ENCODE measurements at places on chromosomes 16 and 17.

DNA sequence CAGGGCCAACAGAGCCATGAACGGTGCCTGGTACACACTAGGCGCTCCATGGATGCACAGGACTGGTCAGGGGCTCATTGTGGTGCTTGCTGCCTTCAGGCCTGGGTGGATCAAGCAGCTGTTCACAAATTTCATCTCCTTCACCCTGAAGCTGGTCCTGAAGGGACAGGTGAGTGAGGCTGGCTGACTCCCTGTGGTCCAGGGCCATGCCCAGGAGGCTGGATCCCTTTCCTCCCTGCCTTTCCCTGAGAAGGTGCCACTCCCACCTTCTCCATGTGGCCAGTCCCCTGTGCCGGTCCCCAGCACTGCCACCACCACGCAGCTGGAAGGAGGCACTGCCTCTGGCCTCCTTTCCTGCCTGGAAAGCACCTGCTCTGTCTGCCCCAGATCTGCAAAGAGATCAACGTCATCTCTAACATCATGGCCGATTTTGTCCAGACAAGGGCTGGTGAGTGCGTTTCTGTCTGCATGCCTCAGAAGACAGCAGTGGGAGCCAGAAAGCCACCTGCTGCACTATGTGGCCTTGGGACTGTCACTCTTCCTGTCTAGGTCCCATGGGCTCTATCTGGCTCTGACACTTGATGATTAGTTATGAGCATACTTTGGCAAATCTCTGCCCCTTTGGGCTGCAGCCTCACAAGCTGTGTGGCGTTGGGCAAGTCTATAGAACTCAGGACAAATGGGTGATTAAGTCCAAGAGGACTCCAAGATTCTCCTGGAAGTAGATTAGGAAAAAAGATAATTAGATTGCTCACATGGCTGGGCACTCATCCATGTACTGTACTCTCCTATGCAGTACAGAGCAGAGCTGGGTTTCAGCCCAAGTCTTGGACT is 9.4 kb downstream of the CETP start:
- DNase-seq: no peak

- no peak for DNase-seq
These were observed 6.6 kb downstream of the CAPN15 start for GRCh38 chr16:534135-534534.

DNA sequence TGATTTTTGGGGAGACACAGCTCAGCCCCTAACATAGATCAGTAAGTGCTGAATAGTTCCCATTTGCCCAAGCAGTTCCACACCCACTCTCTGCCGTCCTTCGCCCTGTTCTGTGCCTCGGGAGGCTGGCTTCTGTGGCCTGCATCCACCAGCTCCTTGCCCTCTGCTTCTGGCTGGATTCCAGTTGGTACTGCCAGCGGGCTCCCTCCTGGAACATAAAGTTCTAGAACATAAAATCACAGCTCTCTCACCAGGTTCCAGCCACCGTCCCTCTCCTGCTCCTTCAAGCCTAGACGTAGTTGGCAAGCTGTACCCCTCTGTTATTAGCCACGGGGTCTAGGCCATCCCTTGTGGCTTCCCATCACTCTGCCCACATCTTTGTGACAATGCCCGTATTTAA is 3.9 kb upstream of the MRPS23 start:
- DNase-seq: no peak

- no peak for DNase-seq
These were observed 34.7 kb upstream of the NAT9 start for GRCh38 chr17:74810699-74811485.

- no peak for DNase-seq
These were observed 5.5 kb upstream of the CBFA2T3 start for GRCh38 chr16:88982286-88983084.

DNA sequence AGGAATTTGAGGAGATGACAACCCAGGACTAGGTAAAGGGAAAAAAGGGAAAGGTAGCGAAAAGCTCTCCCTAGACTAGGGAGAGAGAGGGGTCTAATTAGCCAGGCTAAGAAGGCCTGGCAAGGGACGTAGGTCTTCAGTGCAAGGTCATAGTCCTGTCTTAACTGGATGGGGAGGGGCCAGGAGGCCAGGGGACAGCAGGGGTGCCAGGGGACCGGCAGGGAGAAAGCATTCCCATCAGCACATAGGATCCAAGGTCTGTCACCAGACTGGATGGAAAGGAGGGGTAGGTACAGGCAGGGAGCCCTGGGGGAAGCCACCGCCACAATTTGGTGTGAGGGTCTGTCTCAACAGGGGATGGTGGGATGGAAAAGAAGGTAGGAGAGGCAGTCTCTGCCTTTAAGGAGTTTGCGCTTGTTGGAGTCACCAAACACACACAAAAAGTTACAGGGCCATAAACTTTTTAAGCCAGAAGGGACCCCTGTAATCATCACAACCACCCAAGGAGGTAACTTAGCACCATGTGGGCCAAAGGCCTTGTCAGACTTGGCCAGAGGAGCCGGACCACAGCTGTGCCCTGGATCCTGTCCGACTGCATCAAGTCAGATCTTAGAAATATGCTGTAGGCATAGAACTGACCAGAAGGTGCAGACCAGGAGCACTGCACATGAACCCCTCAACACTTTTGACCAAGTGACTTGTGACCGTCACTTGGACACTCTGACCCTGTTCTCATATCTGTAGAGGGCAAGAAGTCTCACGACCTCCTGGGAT is 10.0 kb downstream of the AXIN2 start:
- no peak for DNase-seq

GRCh38 chr17:17356931-17357270 is 53.7 kb downstream of the NT5M start:
- no peak for DNase-seq

- DNase-seq: no peak
These were observed 41.1 kb upstream of the FAAP100 start for GRCh38 chr17:81593105-81593871.

GRCh38 chr17:82435103-82435502 is 15.4 kb downstream of the CYBC1 start:
- DNase-seq: no peak

DNA sequence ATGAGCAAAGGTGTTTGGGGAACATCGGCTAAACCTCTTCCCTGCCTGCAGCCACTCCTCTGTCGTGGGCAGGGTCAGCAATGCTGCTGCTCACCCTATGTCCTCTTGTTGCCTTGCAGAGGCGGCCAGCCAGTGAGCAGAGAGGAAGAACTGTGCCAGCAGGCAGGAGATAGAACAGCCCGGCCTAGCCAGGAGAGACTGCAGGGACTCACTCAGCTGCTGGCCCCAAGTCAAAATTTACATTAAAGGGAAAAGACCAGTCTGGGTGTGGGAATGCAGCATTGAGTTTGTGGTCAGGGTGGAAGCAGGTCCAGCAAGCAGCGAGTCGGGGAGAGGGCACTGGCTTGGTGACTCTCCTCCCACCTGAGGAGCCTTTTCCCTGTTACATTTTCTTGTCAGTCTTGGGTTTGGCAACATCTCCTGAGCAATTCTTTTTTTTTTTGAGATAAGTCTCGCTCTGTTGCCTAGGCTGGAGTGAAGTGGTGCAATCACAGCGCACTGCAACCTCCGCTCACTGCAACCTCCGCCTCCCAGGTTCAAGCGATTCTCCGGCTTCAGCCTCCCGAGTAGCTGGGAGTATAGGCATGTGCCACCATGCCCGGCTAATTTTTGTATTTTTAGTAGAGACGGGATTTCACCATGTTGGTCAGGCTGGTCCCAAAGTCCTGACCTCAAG is 22.7 kb downstream of the LIG3 start:
- no peak for DNase-seq

DNA sequence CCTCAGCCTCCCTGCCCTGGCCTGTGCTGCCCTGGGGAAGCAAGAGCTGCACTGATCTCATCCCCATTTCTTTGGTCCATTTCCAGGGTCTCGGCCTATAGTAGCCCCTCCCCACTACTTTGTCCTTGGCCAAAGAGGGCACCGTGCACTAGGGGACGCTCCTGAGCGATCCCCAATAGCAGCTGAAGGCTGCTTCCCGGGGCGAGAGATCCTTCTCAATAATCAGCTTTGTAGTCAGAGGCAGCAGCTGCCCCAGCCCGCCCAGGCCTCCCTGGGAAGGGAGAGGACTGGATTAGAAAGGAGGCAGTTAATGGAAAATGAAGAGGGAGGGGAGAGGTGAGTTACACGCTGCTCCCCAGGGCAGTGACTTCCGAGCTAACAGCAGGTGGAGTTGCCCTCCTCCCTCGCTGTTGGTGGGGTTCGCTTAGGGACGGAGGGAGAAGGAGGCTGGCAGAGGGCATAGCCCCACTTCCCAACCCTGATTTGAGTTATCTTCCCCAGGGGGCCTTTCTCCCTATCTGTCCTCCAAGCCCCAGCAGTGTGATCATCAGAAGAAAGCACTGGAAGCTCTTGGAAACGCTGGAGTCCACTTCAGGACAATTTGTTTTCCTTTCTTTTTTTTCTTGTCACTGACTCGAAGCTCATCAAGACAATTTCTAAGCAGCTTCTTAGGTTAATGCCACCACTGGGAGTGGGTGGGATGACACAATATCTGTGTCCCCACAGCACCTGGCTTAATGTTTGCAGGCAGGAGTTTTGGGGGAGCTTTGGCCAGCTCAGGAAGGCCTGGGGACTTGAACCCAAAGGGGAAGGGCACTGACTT is 2.6 kb downstream of the MXRA7 start:
- DNase-seq: no peak

DNA sequence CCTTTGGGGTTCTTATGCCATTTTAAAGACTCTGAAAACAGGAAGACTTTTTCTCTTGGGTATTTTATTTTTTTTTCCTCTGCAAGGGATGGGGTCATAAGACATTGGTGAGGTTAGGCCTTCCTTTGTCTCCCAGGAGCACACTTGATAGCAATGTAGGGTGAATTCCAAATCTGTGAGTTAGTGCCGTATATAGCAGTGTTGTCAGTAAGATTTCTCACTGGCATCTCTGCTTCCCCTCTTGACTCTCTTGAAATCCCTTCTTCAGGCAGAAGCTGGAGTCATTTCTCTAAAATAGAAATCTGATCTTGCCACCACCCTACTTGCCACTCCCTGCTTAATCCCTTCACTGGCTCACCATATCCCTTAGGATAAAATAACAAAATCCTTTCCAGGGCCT is 529.7 kb downstream of the WWOX start:
- DNase-seq: no peak

DNA sequence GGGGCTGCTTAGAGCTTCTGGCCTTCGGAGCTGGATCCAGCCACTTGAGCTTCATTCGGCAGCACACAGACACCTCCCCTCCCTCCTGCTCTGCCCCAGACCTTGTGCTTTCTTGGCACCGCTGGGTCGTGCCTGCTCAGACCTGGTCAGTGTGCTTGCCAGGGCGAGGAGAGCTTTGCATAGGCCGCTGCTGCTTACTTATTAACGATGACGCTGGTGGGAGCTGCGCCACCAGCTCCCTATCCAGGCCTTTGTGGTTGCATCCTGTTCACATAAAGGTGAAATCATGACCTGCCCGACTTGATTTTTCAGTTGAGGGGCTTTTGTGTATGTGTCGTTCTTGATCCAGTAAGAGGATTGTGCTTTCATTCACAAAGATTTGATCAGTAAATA is 101.1 kb downstream of the MSI2 start:
- peak; percentile 16 for DNase-seq

GRCh38 chr17:50953831-50954601 is 87.9 kb upstream of the TOB1 start:
- DNase-seq: peak; percentile 91

DNA sequence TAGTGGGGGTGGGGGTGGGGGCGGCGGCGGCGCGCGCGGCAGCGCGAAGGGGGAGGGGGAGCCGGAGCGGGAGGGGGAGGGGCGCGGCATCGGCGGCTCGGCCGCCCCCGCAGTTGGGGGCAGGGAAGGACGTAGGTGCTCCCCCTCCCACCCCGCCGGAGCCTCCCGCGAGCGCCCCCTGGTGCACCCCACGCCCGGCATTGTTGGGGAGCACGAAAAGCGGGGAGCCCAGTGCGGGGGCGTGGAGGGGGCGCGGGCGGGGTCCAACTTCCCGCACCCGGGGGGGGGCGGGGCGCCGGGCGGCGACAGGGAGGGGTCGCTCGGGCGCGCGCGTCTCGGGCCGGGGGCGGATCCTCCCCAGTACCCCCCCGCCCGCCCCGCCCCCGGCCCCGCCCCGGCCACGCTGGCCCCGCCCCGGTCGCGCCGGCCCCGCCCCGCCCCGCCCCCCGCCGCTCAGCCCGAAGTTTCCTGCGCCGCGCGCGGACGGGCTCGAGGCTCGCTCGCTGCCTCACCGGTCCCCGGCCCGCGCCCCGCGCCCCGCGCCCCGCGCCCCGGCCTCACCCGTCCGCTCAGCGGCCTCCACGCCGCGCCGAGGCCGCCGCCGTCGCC is at the start of gene CACNA1H:
TSS of gene CACNA1H (plus strand) at position 456 of the 609 bp plus-strand sequence. CDS start 632 bp downstream, outside the sequence.
- DNase-seq: no peak

GRCh38 chr16:72108353-72109102 is 14.9 kb downstream of the DHX38 start:
- DNase-seq: no peak

- DNase-seq: no peak
These were observed 17.1 kb upstream of the PHB1 start for GRCh38 chr17:49431743-49432142.

DNA sequence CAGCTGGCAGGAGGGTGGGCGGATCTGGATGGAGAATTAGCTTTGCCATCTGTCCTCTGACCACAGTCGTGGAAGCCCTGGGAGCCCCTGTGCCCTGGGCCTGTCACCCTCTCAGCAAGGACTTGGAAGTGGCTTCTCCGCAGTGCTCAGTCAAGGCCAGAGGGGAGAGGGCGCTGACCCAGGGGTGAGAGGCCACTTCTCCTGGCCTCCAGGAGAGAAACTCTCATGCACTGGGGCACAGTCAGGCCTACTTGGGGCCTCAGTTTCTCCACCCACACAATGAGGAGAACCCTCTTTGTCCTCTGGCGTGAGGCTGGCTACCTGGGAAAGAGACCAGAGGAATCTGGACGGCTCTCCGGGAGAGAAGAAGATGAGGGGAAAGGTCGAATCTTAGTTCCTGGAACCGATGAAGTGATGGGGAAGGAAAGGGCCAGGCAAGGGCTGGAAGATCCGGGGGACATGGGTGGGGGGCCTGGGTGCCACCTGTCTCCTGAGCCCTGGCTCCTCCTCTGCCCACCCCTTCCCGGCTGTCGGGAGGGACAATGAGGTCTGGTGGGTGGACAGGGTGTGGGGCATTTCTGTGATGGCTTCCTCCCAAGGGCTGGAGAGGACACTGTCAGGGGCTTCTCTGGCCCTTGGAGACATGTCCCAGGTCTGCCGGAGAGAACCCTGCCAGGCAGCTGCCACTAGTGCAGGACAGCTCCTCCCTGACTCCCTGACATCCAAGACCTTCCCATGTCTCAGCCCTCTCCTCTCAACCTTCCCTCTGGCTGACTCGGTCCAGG is 9.0 kb upstream of the ARHGAP27 start:
- no peak for DNase-seq

DNA sequence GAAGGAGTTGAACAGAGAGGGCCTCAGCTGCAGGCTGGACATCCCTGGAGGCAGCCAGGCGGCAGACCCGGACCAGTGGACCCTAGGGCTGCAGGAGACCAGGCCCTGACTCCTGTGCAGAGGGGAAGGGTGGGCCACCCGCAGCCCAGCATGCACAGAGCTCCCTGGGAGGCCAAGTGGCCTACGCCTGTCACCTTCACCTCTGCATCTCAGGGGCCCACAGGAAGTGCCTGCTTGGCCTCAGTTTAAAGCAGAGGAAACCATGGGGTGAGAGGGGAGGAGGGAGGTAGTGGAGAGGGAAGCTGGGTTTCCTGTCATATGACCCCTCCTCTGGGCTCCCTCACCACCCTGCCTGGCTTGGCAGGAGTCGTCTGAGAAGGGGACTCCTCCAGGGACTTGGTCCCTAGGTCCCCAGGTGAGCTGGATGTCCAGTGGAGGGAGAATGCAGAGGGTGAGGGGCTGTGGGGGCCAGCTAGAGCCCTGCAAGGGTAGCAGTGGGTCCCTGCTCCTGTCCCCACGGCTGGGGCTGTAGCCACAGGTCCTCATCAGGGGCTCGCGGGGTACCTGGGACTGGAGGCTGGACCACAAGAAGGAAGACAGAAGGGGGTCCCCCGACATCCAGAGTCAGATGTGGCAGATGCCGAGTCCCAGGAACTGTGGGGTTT is at the start of gene TMC8:
TSS of gene TMC8 (plus strand) at position 335 of the 665 bp plus-strand sequence. CDS start 818 bp downstream, outside the sequence.
- DNase-seq: no peak

GRCh38 chr17:73429440-73430164 is 117.8 kb upstream of the CDC42EP4 start:
- peak; percentile 57 for DNase-seq

Data from SHP77 treated with DMSO at 0.1 percent for 48 hours (cell line).